Fibroblast of mammary gland (primary cell): ENCODE measurements at places on chromosomes 5 and 9.
A peak's percentile ranks its signal among the peaks of the same experiment; 100 is the strongest.

GRCh38 chr5:30811298-30811697 lies 382.2 kb upstream of the CDH6 start:
- DNase-seq, result no peak

GRCh38 chr9:88391921-88392320 lies 3.7 kb downstream of the SPIN1 start:
- DNase-seq, result no peak

DNA sequence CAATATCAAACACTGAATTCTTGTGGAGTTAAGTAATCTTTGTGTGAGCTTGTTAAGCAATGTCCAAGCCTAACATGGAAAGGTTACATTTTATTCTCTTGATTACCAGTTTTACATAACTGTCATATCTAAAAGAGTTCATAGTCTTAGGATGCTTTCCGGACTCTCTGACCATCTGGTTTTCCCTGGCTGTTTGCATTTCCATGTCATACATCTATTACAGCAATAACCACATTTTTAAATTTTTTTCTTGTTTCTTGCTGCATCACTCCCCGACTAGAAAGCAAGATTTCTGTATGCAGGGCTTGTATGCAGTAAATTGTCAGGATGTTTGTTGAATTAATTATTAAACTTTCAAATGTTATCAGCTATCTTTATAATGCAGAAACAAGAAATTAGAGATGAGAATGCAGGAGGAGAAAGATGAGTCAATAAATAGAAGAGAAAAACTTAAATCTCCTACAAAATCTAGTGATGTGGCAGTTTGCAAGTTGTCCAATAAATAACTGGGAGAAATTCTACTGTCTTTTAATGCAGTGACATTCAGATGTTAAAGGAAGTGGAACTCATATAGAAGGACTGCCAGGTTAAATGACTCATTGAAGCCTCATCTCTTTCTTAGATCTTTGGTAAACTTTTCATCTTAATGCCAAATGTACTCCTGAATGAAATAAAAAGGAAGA lies 179.6 kb upstream of the SGCD start:
- peak; percentile 67 for DNase-seq

DNA sequence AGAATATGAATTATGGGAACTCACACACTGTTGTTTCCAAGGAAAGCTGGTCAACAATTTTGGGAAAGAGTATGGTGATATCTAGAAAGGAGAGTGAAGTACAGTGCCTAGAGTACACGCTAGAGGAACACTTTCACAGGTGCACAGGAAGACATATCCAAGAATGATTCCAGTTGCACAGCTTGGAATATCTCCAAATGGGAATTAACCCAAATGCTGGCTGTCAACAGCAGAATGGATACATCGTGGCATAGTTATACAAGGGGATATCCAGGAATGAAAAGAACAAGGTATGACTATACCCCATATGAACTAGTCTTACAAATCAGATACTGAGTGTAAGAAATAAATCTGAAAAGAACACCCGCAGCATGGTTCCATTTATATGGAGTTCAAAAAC lies 231.3 kb downstream of the FSTL4 start:
- no peak for DNase-seq

- peak; percentile 29 for DNase-seq
Observed at GRCh38 chr9:90141723-90142122, 500.9 kb downstream of the DIRAS2 start.

DNA sequence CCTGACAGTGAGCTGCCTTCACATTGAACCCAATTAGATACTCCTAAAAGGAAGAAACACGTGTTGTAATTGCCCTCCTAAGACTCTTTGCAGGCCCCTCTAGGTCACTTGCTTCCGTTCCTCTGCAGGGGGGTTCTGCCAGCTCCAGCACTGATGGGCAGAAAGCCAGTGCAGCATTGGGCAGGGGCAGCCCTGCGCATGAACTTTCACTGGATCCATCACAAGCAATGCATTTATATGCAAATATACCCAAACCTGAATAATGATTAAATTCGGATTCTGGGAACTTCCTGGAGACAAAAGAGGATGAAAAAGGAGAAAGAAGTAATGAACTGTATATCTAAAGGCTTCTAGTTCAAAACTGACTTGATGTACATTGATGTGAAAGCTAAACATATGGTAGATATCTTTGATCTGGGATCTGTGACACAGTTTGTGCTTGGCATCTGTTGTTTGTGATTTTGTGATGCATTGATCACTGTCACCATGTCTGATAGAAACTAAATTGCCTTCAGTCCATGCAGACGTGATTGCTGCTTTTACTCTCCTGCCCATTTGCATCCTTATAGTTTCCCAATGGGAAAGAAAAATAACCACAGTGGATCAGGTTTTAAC lies 313.4 kb downstream of the DEPDC1B start:
- DNase-seq, result no peak

- peak; percentile 71 for DNase-seq
Observed at GRCh38 chr9:126965541-126966428, 51.2 kb downstream of the RALGPS1 start.

- DNase-seq, result peak; percentile 76
Observed at GRCh38 chr5:53276825-53277224, 167.3 kb upstream of the MOCS2 start.

GRCh38 chr9:16090907-16091629 lies 538.2 kb downstream of the CCDC171 start:
- peak; percentile 72 for DNase-seq

DNA sequence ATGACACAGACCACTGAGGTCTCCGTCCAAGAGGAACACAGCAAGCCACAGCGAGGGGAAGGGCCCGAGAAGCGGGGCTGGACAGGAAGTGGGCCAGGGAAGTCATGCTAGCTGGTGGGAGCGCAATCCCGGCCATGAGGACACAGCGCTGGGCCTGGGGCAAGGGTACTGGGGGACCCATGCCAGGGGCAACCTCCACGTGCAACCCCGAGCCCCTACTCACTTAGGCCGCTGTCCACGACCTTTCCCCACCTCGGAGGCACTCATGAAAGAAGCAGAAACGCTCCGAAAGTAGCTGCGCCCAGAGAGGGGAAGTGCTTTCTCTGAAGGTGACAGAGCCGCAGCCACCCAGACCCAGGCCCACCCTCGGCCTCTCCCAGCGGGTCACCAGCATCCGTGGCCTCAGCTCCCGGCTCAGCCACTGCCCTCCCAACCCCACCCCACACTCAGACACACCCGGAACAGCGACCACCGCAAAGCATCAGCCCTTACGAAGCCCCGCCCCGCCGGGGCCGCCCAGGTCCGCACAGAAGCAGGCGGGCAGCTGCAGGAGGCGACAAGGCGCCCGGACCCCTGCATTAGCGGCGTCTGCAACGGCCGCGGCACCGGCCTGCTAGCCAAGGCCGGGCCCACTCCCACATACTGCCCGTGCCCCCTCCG lies 782 bp downstream of the BICD2 start:
- DNase-seq, result peak; percentile 18

DNA sequence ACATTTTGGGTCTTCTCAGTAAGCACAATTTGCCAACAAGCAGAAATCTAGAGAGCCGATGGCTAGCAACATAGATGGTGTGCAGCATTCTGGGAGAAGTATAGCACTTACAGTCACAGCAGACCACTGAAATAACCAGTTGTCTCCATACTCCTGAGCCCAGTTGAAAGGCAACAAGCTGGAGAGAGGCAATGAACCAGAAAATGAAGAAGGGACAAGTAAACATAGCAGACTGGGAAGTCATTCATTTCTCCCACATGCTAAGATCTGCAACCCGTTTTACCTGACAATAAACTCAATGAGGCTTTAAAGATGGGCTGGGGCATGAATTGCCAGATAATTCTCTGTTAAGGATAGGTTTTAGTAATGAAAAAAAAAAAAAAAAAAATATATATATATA lies 575.6 kb upstream of the GRAMD2B start:
- DNase-seq, result no peak

GRCh38 chr5:63959177-63959982 lies 2.9 kb downstream of the HTR1A start:
- DNase-seq, result peak; percentile 5
